ENCODE measurements at places on chromosomes 2 and 18.

GRCh38 chr2:190435031-190435670 lies 27.0 kb downstream of the MFSD6 start:
- no peak for DNase-seq

GRCh38 chr2:19256121-19256601 lies 102.3 kb downstream of the OSR1 start:
- peak; percentile 74 for DNase-seq

DNA sequence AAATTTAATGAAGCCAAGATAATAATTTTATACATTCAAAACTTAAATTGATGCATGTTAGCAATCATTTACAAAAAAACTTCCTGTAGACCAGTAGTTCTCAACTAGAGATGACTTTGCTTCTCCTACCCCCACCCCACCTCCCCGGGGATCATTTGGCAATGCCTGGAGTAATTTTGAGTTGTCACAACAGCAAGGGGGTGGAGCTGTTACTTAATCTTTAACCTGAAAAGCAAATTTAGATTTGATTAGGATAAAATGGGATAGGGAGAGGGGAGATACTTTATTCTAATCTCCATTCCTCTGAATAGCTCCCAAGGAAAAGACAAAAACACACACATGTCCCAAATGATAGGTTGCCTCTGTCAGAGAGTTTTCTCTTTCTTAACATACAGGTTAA lies 4.2 kb downstream of the SLC40A1 start:
- no peak for DNase-seq

GRCh38 chr2:177396703-177397460 lies 4.3 kb downstream of the AGPS start:
- peak; percentile 16 for DNase-seq

DNA sequence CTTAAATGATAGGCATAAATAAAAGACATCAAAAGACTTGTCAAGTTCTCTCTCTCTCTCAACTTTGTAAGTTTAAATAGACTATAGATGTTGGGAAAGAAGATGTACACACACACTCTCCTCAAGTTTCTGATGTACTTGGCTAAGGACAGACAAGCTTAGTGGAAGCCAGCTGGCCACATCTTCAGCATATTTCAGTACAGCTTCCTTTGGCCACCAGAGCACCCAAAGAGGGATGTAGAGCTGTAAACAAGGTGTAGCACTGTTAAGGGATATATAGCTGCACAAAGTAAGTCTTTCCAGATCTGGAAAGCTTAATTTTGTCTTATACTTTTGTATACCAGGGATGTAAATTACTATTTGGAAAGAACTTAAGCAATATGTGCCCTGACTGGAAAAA lies 64.3 kb upstream of the MSTN start:
- no peak for DNase-seq

- DNase-seq, result no peak
Measured at GRCh38 chr2:223930103-223930976, 14.8 kb downstream of the WDFY1 start.

GRCh38 chr2:233447506-233448219 lies 93.4 kb downstream of the DGKD start:
- DNase-seq, result no peak

GRCh38 chr18:45171679-45172191 lies 443.5 kb upstream of the SLC14A2 start:
- no peak for DNase-seq

DNA sequence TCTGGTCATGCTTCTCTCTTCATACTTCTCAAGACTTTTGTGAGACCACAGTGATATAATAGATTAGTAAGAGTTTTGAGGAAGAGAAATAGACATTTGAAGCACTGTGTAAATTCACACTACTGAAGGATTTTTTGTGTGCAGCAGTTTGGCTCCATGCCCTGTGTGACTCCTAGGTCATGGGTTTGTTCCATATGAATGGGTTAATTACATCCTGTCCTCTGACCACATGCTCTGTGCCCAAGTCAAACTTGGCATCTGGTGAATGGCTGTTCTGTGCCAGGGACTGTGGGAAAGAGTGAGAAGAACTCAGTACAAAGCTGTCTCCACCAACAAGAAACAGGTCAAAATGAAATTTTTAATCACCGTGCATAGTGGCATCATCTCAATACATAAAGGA lies 304.0 kb downstream of the LNPK start:
- DNase-seq, result no peak

GRCh38 chr2:71831193-71831577 lies 316.5 kb downstream of the CYP26B1 start:
- DNase-seq, result peak; percentile 90

- no peak for DNase-seq
Measured at GRCh38 chr18:3486512-3486911, 36.5 kb downstream of the TGIF1 start.

GRCh38 chr18:44742718-44743311 lies 62.1 kb downstream of the SETBP1 start:
- DNase-seq, result no peak

- no peak for DNase-seq
Measured at GRCh38 chr18:49175476-49175875, 224.7 kb upstream of the SMAD7 start.

GRCh38 chr2:55962915-55963314 lies 39.3 kb upstream of the EFEMP1 start:
- DNase-seq, result no peak

DNA sequence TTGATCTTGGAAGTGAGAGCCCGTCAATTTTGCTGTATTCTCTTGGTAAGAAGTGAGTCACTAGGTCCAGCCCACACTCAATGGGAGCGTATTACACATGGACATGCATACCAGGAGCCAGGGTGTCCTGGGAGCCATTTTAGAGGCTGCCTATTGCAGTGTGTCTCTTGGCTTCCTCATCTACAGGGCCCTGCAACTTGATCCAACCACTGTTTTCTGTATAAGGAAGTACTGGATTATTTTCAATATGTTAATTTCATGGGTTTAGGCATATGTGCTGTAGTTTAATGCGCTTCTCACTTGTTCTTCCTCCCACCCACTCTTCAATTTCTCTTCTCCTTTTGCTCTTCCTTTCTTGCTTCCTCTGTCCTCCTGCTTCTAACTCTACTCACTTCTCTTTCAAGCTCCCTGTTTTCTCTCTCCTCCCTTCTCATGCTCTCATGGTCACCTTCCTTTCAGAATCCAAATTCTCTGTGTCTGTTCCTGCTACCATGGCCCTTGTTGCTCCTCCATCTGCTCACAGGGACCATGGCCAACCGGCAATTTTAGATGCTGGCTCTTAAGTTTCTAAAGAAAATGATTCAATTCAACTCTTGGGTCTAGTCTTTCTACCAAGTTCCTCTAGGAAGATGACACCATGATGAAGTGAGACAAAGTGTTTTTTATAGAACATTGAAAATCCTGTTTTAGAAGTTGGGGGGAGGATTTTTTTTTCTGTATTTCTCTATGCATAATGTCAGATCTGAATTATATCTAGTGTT lies 152.0 kb upstream of the ZEB2 start:
- no peak for DNase-seq

DNA sequence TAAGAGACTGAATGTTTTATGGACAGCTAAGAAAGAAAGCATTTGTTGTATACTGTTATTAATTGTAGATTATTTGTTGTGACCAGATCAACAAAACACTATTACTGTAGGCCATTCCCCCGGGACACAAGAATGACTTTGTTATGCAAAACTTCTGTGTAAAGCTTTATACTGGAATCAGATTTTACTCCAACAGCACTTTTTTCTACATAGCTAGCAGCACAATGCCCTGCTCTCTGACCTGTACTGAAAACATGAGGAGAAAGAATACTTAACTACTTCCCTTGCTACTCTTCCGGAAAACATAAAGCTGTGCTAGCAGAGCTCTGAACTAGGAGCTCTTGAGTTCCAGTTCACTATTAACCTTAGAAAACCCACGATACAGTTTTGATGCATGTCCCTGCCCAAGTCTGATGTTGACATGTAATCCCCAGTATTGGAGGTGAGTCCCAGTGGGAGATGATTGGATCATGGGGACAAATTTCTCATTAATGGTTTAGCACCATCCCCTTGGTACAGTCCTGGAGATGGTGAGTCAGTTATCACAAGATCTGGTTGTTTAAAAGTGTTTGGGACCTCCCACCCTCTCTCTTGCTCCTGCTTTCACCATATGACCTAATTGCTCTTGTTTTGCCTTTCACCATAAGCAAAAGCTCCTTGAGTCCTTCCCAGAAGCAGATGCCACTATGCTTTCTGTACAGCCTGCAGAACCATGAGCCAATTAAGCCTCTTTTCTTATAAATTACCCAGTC lies 601.1 kb upstream of the PIK3C3 start:
- DNase-seq, result no peak

GRCh38 chr2:3741396-3741795 lies 38.0 kb downstream of the DCDC2C start:
- DNase-seq, result no peak

- DNase-seq, result no peak
Measured at GRCh38 chr2:207929923-207930322, 95.4 kb downstream of the PLEKHM3 start.

DNA sequence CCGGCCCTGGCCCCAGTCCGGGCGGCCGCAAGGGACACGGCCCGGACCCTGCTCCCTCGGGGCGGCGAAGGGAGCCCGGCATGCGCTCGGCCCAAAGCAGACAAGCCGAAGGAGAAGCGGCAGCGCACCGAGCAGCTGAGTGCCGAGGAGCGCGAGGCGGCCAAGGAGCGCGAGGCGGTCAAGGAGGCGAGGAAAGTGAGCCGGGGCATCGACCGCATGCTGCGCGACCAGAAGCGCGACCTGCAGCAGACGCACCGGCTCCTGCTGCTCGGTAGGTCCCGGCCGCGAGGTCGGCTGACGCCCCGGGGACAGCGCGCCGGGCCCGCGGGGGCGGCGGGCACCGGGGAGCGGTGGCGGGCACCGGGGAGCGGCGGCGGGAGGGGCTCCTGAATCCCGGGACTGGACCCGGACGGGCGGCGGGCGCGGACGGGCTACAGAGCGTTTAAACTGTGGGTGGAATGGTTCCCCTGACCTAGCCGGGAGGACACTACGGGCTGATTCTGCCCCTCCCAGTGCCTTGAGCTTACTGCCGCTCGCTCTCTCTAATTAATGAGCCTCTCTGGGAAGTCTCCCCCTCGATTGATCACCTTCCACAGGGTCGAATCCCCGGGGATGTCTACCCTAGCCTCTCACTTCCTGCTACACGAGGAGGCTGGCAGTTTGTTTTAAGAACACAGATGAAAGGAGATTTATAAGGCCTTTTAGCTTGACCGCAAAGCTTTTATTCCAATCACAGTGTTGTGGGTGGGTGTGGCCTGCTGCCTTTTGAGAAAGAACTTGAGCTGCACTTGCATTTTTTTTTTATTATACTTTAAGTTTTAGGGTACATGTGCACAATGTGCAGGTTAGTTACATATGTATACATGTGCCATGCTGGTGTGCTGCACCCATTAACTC lies 853 bp downstream of the GNAL start:
- no peak for DNase-seq

- DNase-seq, result no peak
Measured at GRCh38 chr2:232237464-232237863, 141.1 kb upstream of the ALPP start.

DNA sequence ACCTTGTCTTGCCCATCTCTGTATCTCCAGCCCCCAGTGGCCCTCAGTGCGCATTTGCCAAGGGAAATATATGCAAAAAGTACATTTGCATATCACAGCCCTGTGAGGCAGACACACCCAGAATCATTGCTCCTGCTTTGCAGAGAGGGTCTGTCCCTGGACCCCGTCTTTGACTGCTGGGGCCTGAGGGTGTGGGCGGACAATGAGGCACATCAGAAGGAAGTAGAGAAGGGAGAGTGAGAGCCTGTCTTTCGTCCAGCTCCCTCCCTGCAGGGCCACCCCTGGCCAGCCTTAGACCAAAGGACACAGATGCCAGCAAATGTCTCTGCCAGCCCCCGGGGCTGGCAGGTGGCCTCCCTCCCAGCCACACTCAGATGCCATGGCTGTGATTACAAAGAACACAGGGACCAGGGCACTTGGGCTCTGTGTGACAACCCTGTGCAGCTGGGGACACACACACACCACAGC lies 516.2 kb upstream of the MYT1L start:
- no peak for DNase-seq

DNA sequence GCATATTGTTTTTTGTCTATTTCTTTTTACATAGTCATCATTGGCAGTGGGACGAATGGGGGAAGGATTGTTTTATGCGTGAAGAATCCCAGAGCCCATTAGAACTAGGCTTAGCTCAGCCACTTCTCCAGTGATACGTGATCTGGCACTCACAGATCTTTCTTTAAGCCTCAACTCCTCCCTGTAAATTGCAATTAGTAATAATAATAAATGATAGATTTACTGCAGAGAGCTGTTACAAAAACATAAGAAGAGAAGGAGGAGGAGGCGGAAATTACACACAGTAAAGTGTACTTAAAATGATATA lies 629.3 kb downstream of the NRXN1 start:
- DNase-seq, result no peak

- no peak for DNase-seq
Measured at GRCh38 chr2:158921599-158922408, 46.6 kb upstream of the TANC1 start.

DNA sequence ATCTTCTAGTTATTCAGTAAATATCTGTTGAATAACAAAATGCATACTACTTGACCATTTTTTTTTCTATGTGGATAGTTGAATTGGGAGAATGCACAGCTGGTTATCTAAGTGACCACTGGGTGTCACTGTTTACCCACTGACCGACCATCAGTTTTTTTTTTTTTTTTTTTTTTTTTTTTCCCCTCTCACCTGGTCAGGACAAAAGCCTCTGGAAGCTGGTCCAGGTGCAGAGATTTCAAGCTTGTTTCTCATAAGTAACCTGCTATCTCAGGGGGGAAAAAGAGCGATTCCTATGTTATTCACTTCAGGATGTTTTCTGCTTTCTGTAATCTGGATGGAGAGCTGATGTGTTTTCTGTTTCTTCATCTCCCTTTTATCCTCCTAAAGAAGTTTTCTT lies 256.0 kb downstream of the DCDC2C start:
- no peak for DNase-seq

DNA sequence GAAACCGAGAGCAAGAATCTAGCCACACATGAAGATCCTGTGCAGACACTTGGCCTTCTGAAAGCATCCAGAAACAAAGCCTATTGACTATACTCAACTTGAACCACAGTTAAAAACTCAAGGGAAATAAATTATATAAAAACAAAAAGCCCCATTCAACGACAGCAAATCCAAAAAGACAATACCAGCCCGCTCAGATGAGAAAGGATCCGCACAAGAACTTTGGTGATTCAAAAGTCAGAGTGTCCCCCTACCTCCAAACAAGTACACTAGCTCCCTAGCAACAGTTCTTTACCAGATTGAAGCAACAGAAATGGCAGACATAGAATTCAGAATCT lies 163.2 kb downstream of the WDPCP start:
- DNase-seq, result no peak

Measured in AG04449 (cell line).